Effector CD8-positive, alpha-beta T cell (primary cell): ENCODE measurements at places on chromosomes 7 and 10.

DNA sequence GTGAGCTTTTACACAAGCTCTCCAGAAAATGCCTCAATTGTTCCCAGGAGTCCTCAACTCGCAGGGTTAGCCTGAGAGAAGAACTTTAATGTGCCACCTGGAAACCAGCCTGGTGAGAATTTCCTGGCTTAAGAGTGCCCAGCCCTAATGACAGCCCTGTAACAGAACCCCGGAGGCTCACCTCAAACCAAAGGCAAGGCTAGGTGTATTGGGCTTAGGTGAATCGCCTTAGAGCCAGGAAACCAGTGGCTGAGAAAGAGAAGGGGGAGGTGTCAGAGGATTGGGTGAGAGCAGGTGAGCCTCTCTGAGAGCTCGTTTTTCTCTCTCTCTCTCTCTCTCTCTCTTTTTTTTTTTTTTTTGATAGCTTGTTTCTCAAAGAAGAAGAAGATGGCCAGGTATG is 7.3 kb downstream of the OCM2 start:
- DNase-seq: no peak

DNA sequence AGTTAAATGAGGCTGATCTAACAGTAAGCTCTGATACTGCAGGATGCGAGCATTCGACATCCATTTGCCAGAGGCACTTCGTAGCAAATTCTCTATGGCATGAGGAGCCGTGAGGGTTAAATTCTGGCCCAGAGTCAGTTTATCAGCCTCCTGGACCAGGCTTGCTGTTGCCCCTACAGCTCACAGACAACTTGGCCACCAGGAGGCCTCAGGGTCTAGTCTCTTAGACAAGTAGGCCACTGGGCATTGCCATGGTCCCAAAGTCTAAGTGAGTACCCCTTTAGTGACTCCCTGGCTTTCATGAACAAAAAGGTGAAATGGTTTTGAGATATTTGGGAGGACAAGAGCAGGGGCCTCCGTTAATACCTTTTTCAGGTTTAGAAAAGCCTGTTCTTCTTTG is 178.0 kb upstream of the MBL2 start:
- DNase-seq: no peak

DNA sequence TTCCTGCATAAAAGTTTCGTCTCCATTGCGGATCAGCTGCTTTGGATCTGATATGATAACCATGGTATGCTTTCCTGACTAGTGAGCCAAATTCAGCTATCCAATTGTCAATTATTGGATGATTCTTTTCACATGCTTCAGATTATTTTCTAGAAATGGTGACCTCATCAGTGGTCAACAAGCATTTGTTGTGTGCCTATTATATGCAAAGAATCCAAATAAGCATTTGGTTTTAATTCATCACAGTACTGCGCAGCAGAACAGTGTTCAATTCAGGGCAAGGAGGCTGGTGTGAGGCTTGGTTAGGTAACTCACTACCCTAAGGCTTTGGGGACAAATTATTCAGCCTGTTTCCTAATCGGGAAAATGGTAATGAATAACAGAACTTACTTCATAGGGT is 200.5 kb downstream of the SKAP2 start:
- no peak for DNase-seq

GRCh38 chr7:22123139-22123538 is 177.4 kb upstream of the CDCA7L start:
- DNase-seq: no peak

GRCh38 chr10:58201704-58202103 is 66.0 kb downstream of the IPMK start:
- DNase-seq: no peak

DNA sequence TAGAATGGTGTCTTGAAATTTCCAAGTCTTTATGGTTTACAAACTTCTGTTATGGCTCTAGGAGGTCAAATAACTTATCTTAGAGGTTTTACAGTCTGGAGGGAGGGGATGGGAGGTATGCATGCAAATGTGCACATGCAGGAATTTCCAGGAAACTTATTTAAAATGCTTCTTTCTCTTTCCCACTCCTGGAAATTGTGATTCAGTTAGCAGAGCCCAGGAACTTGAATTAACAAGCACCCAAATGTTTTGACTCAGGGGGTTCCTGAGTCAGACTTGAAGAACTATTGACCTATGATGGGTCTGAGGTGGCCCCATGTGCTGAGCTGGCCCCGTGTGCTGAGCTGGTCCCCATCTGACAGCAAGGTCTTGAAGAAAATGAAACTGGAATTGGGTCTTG is 669.4 kb downstream of the INHBA start:
- no peak for DNase-seq

DNA sequence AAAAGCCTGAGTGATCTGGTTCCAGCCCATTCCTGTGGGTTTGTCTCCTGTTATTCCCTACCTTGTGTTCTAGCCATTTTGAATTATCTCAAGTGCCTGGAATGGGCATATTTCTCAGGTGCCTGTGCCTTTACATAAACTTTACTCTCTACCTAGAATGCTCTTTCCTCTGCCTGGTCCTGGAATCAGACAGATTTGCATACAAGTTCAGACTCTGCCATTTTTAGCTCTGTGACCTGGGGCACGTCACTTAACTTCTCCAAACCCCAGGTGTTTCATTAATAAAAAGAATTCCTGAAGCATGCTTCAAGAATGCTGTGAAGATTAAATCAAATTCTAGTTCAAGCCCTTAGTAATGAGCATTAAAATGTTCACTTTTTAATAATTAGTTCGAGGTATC is 7.8 kb downstream of the DCLRE1A start:
- no peak for DNase-seq

DNA sequence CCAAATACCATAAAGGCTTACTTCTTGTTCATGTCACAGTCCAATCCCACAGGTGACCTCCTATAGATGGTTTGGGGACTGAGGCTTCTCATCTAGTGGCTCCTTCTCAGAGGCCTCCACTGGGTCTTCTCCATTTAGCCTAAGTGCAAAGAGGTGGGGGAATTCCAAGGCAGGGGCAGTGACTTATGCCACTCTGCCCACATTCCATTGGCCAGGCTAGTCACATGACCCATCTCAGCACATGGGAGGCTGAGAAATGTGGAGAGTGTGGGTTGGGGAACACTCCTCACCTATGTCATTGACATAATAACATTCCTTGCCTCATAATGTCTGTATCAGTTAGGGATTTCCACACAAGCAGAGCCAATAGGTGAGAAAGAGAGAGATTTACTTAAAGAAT is 104.3 kb upstream of the PLXNA4 start:
- DNase-seq: no peak

- no peak for DNase-seq
Measured at GRCh38 chr7:36408589-36408988, 18.9 kb downstream of the ANLN start.

- DNase-seq: no peak
Measured at GRCh38 chr7:138919216-138919615, 62.0 kb downstream of the KIAA1549 start.

GRCh38 chr10:110701617-110701971 is 57.5 kb downstream of the RBM20 start:
- DNase-seq: no peak

- no peak for DNase-seq
Measured at GRCh38 chr10:35343739-35344138, 7.4 kb downstream of the CCNY start.

GRCh38 chr7:106068538-106068961 is 43.6 kb downstream of the SYPL1 start:
- DNase-seq: no peak

DNA sequence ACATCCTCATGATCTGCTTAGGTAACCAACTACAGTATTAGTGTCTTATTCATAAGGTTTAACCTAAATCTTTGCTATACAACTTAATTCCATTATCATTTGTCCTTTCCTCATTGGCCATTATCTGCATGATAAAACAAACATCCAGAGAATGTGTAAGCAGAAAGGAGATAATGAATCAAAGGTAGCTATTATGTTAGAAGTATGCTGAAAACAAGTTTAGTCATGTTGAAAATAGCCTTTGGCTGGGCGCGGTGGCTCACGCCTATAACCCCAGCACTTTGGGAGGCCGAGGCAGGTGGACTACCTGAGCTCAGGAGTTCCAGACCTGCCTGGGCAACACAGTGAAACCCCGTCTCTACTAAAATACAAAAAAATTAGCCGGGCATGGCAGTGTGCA is 78.2 kb downstream of the NT5C2 start:
- no peak for DNase-seq

- peak; percentile 6 for DNase-seq
Measured at GRCh38 chr10:92242910-92243671, 47.8 kb downstream of the CPEB3 start.

GRCh38 chr10:103441206-103441605 is 11.0 kb downstream of the CALHM2 start:
- DNase-seq: no peak

DNA sequence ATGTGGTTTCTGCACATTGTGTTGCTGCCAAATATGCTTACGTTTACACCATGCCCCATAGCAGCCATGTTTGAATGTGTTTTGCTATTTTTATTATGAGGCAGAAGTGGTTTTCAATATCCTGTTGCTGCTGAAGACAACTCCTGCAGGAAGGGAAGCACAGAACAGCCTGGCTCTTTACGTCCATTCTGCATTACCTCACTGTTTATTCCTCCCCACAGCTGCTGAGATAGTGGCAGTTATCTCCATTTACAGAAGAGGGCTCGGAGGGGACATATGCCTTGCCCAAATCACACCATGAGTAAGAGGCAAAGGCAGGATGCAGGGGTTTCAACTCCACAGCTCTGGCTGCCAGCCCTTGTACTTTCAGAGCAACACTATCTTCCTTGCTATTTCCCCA is 35.3 kb downstream of the PLPP4 start:
- DNase-seq: no peak

DNA sequence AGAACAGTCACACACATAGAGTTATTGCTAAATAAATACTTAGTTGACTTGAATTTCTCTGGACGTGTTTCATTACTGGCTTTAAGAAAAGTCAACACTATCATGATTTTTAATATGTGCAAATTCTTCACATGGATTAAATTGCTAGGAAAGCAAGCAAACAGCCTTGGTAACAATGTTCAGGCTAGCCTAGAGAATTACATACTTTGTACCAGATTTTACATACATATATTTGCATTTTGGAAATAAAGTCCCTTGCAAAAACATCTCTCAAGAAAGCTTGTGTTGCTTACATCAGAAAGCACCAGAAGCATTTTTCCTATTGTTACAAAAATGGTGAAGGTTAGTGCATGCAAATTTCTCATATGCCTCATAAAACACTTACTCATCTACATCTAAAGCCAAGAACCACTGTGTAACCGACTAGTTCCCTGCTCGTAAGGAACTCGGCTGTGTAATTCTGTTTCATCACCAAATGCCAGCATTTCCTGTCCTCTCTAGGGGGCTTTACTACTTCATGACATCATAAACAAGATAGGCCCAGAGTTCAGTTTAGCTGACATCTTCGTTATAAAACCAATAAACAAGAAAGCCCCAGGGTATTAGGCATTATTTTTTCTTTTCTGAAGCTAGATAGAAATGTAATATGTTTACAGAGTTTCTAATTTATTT is 87.8 kb downstream of the CFAP58 start:
- no peak for DNase-seq
